ENCODE measurements at places on chromosomes 5 and 9. TPM values are rescaled to one million over a fixed set of nuclear protein-coding genes. Genes with fewer than 3 reads are reported as not detected.

- no peak overlapping the region for H3K27ac ChIP-seq
- H3K36me3 ChIP-seq: no peaks in the 10 kb centered on the region
- no peak overlapping the region for H3K4me3 ChIP-seq
These were observed 221.6 kb downstream of the PARP8 start for GRCh38 chr5:50887889-50888633.

Gene TMEM215
- total RNA-seq: 18.6 TPM

GRCh38 chr5:110056580-110057114, 366.9 kb downstream of the MAN2A1 start:
- DNase-seq: no peak
- H3K36me3 ChIP-seq: no peaks in the 10 kb centered on the region
- no peak overlapping the region for H3K4me3 ChIP-seq
- no peak overlapping the region for H3K27ac ChIP-seq
- no peaks in the 10 kb centered on the region for H3K27me3 ChIP-seq

DNA sequence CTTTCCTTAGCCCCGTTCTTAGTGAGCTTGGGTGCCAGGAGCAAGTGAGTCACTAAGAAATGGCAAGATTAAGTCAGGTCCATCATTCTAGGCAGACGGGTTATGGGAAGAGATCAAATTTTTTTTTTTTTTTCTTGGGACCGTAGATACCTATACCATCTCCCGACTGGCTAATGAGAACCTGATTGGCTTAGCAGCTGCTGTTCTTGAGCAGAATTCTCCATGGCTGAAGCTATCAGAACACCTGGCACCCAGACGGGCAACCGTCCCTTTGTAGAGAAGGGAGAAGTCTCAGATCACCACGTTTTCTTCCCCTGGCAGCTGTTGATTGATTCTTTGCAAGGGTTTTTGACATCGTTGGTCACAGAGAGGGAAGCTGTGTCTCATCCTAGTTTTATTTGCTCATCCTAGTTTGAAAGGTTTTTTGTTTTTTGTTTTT, 78.6 kb downstream of the AOPEP start:
- no peaks in the 10 kb centered on the region for H3K27me3 ChIP-seq
- no peak for DNase-seq
- H3K4me3 ChIP-seq: no peak overlapping the region

GRCh38 chr5:175129121-175129520, 314.9 kb downstream of the DRD1 start:
- no peaks in the 10 kb centered on the region for H3K27me3 ChIP-seq
- no peaks in the 10 kb centered on the region for H3K4me1 ChIP-seq
- no peak for DNase-seq
- H3K4me3 ChIP-seq: no peak overlapping the region
- no peak overlapping the region for H3K27ac ChIP-seq
- no peaks in the 10 kb centered on the region for H3K36me3 ChIP-seq

GRCh38 chr9:37218800-37219425, 98.5 kb downstream of the ZCCHC7 start:
- no peak for DNase-seq
- no peaks in the 10 kb centered on the region for H3K27me3 ChIP-seq
- no peaks in the 10 kb centered on the region for H3K4me1 ChIP-seq
- no peak overlapping the region for H3K4me3 ChIP-seq
- no peak overlapping the region for H3K27ac ChIP-seq

Gene LIFR
- 145 TPM for total RNA-seq

Gene HAVCR2
- total RNA-seq: 32.1 TPM

GRCh38 chr9:109792951-109793546, 13.1 kb downstream of the PALM2AKAP2 start:
- H3K36me3 ChIP-seq: no peaks in the 10 kb centered on the region
- H3K4me3 ChIP-seq: no peak overlapping the region
- DNase-seq: no peak
- H3K4me1 ChIP-seq: peaks cover 15% of the 10 kb centered on the region

- no peak overlapping the region for H3K4me3 ChIP-seq
- peaks cover 7% of the 10 kb centered on the region for H3K4me1 ChIP-seq
- H3K36me3 ChIP-seq: no peaks in the 10 kb centered on the region
- no peak for DNase-seq
- no peaks in the 10 kb centered on the region for H3K27me3 ChIP-seq
These were observed 73.4 kb downstream of the NSG2 start for GRCh38 chr5:174118823-174119467.

Gene LYSMD3
- total RNA-seq: 16.0 TPM

DNA sequence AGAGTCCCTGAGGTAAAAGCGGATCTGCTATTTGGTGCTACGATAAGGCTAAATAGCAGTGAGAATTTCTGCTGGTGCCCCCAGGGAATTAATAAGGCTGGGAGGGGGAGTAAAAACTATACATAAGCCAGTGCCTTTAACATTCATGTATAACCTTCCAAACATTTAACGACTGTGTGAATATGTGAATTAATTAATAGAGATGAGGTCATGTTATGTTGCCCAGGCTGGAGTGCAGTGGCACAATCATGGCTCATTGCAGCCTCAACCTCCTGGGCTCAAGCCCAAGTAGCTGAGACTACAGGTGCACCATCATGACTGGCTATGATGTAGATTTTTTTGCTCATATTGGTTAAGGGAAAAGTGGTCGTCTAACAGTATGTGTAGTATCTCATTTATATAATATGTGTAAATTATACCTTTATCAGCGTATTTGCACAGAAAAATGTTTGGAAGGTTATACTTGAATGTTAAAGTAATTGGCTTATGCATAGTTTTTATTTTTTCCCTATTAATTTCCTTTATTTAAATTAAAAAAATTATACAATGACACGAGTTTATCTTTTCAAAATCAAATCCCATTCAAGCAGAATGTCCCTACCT, 64.6 kb downstream of the EHMT1 start:
- no peak overlapping the region for H3K4me3 ChIP-seq
- no peaks in the 10 kb centered on the region for H3K36me3 ChIP-seq
- no peaks in the 10 kb centered on the region for H3K27me3 ChIP-seq
- H3K4me1 ChIP-seq: peaks cover 8% of the 10 kb centered on the region
- no peak overlapping the region for H3K27ac ChIP-seq

Gene LHX3
- total RNA-seq: not detected

DNA sequence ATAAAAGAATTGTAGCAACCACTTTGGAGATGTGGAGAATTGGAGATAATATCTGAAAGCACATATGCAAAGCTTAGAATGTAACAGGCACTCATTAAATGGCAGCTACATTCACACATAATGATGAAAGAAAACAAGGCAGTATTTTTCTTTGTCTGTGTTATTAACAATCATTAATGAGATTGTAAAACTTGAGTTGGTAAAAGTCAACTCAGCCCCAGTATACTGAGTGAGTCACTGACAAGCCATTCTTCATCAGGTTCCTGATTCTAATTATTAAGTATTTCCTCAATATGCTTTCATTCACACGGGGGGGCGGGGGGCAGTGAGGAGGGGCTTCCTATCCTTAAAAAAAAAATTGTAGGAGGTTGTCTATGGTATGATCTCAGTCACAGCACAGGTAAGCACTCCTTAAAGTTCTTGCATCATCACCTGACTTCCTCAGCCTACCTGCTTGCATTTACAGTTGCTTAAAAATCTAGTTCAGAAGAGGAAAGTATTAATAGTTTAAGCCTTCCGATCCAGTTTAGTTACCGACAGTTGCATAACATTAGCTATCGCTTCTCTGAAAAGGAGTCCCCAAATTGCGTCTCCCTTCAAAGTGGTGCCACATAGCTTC, 379.8 kb downstream of the EFNA5 start:
- H3K27ac ChIP-seq: no peak overlapping the region
- H3K4me3 ChIP-seq: no peak overlapping the region
- H3K27me3 ChIP-seq: no peaks in the 10 kb centered on the region
- DNase-seq: no peak

Gene SLC36A2
- 7.8 TPM for total RNA-seq

Gene DNAI1
- 0.42 TPM for total RNA-seq

DNA sequence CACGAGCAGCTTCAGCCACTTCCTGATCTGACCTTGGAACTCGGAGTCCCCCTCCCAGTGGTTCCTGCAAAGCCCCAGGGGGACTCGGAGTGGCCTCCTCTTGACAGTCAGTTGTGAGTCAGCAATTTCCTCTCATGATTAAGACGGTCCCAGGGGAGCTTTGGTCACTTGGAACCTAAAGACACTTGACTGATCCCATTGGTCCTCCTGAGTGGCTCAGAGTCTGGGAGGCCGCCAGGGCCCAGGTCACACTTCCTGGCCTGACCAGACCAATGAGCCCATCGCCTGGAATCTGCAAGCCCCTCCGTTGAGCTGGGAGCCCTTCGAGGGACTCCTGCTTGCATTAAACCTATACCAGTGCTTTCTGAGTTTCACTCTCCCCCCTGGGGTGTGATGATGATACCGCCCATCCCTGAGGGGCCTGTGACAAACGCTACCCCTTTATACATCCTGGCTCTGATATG, 29.1 kb downstream of the TSPAN17 start:
- DNase-seq: no peak
- no peaks in the 10 kb centered on the region for H3K36me3 ChIP-seq
- peaks cover 9% of the 10 kb centered on the region for H3K4me1 ChIP-seq
- no peak overlapping the region for H3K4me3 ChIP-seq
- peaks cover 58% of the 10 kb centered on the region for H3K27me3 ChIP-seq
- H3K27ac ChIP-seq: no peak overlapping the region

- H3K4me1 ChIP-seq: no peaks in the 10 kb centered on the region
- DNase-seq: no peak
- no peaks in the 10 kb centered on the region for H3K36me3 ChIP-seq
- H3K4me3 ChIP-seq: no peak overlapping the region
These were observed 147.5 kb downstream of the CSNK1G3 start for GRCh38 chr5:123659495-123659894.

GRCh38 chr9:129102791-129103594, 7.6 kb downstream of the CRAT start:
- H3K27me3 ChIP-seq: no peaks in the 10 kb centered on the region
- H3K36me3 ChIP-seq: no peaks in the 10 kb centered on the region
- no peak for DNase-seq
- H3K27ac ChIP-seq: no peak overlapping the region
- no peak overlapping the region for H3K4me3 ChIP-seq

- H3K4me3 ChIP-seq: no peak overlapping the region
- no peaks in the 10 kb centered on the region for H3K4me1 ChIP-seq
- H3K36me3 ChIP-seq: no peaks in the 10 kb centered on the region
- H3K27ac ChIP-seq: peak overlapping the region; percentile 27
These were observed 5.1 kb upstream of the CAST start for GRCh38 chr5:96657068-96657467.

Gene C5
- 25.3 TPM for total RNA-seq

DNA sequence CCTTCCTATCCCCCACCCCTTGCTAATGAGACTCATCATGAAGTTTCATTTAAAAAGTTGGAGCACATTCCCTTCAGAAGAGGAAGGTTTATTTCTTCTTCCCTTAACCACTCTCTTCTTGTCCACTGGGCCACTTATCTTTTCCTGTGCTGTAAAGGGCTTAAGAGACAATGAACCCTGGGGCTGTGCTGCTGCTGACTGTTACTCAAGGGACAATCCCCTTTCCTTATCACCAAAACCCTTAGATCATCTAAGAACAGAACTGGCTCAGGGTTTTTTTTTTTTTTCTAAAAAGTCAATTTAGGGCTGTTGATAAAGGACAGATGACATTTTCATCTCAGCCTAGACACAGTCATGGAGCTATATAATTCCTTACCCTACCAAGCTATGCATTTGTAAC, 29.6 kb downstream of the CAPSL start:
- no peaks in the 10 kb centered on the region for H3K4me1 ChIP-seq
- H3K27ac ChIP-seq: no peak overlapping the region
- no peak for DNase-seq
- no peaks in the 10 kb centered on the region for H3K36me3 ChIP-seq
- no peaks in the 10 kb centered on the region for H3K27me3 ChIP-seq
- no peak overlapping the region for H3K4me3 ChIP-seq

Gene FLT4
- total RNA-seq: 34.2 TPM

Gene GHR
- 30.2 TPM for total RNA-seq

DNA sequence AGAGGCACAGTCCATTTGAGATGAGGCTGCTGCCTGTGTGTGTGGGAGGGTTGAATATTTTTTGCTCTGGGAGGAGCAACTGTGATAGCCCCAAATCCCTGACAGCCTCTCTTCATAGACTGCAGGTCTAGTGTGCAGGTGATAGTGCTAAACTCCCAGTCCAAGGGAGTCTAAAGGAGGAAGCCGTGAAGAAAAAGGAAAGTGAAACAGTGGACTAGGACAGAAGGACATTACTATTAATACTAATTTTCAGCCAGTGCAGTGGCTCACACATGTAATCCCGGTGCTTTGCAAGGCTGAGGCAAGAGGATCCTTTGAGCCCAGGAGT, 295.0 kb downstream of the PDE4D start:
- no peaks in the 10 kb centered on the region for H3K4me1 ChIP-seq
- no peaks in the 10 kb centered on the region for H3K27me3 ChIP-seq
- DNase-seq: no peak
- peak overlapping the region; percentile 46 for H3K27ac ChIP-seq
- H3K4me3 ChIP-seq: no peak overlapping the region
- no peaks in the 10 kb centered on the region for H3K36me3 ChIP-seq

Gene TNC
- 139 TPM for total RNA-seq

Gene CYLC2
- not detected for total RNA-seq

GRCh38 chr9:89661956-89662717, 57.3 kb downstream of the GADD45G start:
- peaks cover 17% of the 10 kb centered on the region for H3K4me1 ChIP-seq
- H3K27ac ChIP-seq: no peak overlapping the region
- peak overlapping the region; percentile 10 for H3K4me3 ChIP-seq
- DNase-seq: peak; percentile 96
- H3K27me3 ChIP-seq: no peaks in the 10 kb centered on the region
- H3K36me3 ChIP-seq: no peaks in the 10 kb centered on the region

DNA sequence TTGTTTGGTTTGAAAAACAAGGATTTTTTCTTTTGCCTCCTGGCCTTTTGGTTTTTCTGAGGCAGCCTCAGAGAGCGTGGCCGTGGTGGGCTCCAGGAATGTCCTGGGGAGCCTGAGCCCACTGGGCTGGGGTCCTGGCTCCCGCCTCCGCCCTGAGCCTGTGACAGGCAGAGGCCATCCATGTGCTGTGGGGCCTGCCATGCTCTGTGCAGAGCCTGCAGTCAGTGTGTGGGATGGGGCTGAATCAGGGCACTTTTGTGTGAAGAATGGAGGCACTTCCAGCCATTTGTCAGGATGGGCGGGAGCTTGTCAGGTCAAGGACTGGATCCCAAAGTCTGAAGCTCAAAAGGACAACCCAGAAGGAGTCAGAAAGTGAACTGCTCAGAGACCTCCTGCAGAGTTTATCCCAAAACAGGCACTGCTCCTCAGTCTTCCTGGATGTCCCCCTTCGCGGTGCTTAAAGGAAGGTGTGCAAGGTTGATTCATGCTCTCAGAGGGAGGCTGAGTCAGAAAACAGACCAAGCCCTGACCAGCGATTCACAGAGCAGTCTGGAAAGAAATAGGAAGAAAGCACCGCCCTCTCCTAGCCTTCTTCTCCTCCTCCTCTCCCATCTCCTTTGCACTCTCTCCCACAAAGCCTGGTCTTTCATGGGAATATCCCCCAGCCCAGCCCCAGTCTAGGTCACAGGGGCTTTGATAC, 53.2 kb downstream of the MVB12B start:
- peak overlapping the region; percentile 31 for H3K27ac ChIP-seq
- no peaks in the 10 kb centered on the region for H3K36me3 ChIP-seq
- no peak overlapping the region for H3K4me3 ChIP-seq
- H3K27me3 ChIP-seq: no peaks in the 10 kb centered on the region
- H3K4me1 ChIP-seq: peaks cover 5% of the 10 kb centered on the region

Gene TMEM171
- not detected for total RNA-seq

GRCh38 chr9:127991017-127991756, 10.4 kb upstream of the EEIG1 start:
- H3K36me3 ChIP-seq: no peaks in the 10 kb centered on the region
- no peaks in the 10 kb centered on the region for H3K27me3 ChIP-seq
- H3K4me1 ChIP-seq: no peaks in the 10 kb centered on the region
- H3K27ac ChIP-seq: peak overlapping the region; percentile 58
- no peak for DNase-seq

All from tibial nerve (tissue), 4 donors.